Activated CD4-positive, alpha-beta T cell treated with anti-CD3 and anti-CD28 coated beads, Interleukin-10, Interleukin-2, amounts not matched to agents 100 ng/mL and 50 ng/mL, durations not matched to agents 16 hours and 8 hours (primary cell): ENCODE measurements at places on chromosomes 13 and 19.
A peak's percentile ranks its signal among the peaks of the same experiment; 100 is the strongest.

- no peak for DNase-seq
These were observed 44.4 kb upstream of the HMGB1 start for GRCh38 chr13:30510091-30510490.

- no peak for DNase-seq
These were observed 8.9 kb downstream of the ETHE1 start for GRCh38 chr19:43518051-43518450.

- no peak for DNase-seq
These were observed 32.2 kb downstream of the MYO9B start for GRCh38 chr19:17107546-17108452.

GRCh38 chr19:44113138-44113783, at the start of gene ZNF225:
Gene ZNF225, plus strand, starts transcription at chr19:44113399. Its CDS starts 2,429 bp downstream, at chr19:44115828.
- peak; percentile 96 for DNase-seq

- DNase-seq: no peak
These were observed 6.5 kb upstream of the GPC6 start for GRCh38 chr13:93220073-93220472.

- no peak for DNase-seq
These were observed 846 bp downstream of the ZNF790 start for GRCh38 chr19:36837176-36837905.

DNA sequence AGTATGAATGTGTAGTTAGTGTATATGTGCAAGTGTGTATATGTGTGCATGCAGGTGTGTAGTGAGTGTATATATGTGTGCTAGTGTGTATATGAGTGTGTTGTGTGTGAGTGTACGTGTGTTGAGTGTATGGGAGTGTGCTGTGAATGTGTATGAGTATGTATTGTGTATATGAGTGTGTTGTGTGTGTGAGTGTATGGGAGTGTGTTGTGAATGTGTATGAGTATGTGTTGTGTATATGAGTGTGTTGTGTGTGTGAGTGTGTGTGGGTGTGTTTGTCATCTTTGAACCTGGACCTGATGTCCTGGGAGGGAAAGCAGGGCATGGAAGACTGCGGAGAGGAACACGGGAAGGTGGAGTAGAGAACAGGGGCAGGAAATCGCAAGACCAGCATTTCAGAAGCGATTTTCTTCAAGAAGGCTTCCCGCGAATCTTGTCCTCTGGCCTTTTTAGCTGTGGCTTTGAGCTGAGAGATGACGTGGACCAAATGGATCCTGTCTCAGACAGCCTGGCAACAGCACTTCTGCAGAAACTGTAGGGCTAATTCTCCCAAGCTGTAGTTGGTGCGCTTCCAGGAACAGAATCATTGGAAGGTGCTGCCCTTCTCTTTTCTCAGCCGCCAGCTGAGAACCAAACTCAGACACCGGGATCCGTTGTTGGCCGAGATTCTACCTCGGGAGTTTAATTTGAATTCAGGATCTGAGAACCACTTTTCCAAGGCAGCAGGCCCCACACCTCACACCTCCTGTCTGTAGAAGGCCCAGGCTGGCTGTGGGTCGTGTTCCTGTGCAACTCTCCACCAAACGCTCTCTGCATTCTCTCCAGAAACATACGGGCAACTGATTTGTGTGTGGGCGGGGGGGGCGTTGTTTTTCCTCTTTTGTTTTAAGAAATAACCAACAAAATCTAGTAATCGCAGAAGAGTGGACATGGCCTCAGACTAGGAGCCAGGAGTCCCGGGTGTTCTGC, 94.7 kb upstream of the RAP2A start:
- DNase-seq: no peak

GRCh38 chr19:49932041-49932451, 2.7 kb upstream of the NUP62 start:
- peak; percentile 31 for DNase-seq

DNA sequence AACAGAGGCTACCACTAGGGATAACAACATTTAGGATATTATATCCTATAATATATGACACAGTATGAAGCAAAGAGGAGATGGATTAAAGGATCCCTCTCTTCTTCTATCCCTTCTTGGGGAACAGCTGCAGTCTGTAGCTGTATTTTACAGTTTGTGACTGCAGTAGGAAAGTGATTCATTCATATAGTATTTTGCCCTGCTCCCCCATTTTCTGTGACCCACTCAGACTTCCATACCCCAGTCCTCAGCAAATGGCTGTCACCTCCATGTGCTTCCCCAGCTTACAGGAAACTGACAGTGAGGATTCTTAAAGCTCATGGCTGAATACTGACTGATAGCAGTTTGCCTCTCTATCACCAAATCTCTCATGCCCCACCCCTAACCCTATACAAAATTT, 27.5 kb downstream of the MICU2 start:
- DNase-seq: no peak

DNA sequence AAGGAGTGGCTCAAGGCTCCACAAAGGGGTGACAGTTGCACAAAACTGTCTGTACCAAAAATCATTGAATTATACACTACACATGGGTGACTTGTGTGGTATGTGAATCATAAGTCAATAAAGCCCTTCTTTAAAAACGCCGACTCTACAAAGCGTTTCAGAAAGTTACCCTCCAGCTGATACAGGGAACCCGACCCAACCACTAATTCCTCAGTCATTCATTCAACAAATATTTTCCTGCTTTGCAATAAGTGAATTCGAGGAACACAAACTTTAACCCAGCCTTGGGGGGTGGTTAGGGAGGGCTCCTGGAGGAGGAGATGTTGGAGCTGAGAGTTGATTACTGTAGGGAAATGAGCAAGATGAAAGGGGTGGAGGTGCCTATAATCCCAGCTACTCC, 32.0 kb downstream of the LTBP4 start:
- no peak for DNase-seq
